ENCODE measurements at places on chromosomes 6 and 20.

DNA sequence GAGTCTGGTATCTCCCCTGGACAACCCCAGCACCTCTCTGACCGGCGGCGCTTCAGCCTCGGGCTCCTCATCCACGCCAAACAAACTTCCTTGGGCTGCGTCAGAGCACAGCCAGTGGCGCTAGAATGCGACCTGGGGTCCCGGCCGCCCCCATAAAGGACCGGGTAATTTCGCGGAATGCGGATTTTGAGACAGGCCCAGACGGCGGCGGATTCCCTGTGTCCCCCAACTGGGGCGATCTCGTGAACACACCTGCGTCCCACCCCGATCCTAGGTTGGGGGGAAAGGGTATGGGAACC is 1.6 kb downstream of the FOXP4 start:
- DNase-seq: no peak

GRCh38 chr6:4169028-4169789 is 33.8 kb upstream of the ECI2 start:
- peak; percentile 8 for DNase-seq

- DNase-seq: no peak
These were observed 43.5 kb downstream of the FAM184A start for GRCh38 chr6:119034827-119035458.

DNA sequence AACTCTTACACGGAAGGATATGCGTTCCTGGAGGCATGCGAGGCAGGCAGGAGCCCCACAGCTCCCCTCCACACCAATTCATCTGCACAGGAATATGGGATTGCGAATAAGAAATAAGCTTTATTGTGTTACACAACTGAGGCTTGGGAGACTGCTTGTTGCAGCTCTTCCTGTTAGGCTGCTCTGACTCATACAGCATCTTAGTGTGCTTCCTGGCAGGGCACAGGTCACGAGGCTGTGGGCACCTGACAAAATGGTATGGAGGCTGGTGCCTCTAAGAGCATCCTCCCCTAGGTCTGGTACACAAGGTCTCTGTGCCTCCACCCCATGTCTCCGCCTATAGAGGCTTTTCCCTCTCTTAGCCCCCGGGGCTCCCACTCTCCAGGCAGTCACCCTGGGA is 6.8 kb downstream of the SLC22A3 start:
- DNase-seq: no peak

DNA sequence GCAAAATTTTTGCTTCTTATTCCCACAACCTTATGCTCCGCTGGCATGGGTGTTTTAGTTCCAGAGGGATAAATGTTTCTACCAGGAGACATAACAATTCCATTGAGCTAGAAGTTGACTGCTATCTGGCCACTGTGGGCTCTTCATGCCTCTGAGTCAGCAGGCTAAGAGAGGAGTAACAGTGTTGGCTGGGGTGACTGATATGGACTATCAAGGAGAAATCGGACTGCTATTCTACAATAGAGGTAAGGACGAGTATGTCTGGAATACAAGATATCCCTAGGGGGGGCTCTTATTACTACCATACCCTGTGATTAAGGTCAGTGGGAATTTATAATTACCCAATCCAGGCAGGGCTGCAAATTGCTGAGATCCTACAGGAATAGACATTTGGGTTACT is 26.9 kb downstream of the FBXO30 start:
- no peak for DNase-seq

DNA sequence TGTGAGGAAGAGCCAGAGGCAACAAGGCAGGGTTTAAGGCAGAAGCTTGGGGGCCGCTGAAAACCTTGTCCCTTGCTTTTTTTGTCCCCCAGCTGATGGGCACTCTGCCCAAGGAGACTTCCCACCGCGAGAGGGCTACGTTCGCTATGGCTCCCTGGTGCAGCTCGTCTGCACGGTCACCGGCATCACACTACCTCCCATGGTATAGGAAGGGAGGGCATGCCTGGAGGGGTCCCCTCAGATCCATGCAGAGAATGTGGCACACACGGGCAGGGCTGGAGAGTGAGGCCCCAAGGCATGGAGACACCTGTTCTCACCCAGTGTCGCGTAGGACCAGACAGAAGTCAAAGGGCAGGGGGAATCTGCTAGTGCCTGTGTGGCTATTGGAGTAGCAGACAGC is 5.8 kb upstream of the MATN4 start:
- DNase-seq: no peak

Data from Ammon's horn (tissue), 1 donor.